ENCODE measurements at places on chromosomes 16 and 17. TPM values are rescaled to one million over a fixed set of nuclear protein-coding genes. Genes with fewer than 3 reads are reported as not detected.

The LYRM1 gene
- 54.7 TPM for total RNA-seq

The PTRH2 gene
- total RNA-seq, result 33.5 TPM

The SOCS1 gene
- 0.17 TPM for total RNA-seq

The SLC16A5 gene
- total RNA-seq, result 5.0 TPM

The IRF8 gene
- 3.5 TPM for total RNA-seq

The CCL1 gene
- not detected for total RNA-seq

The SMIM5 gene
- total RNA-seq, result 0.11 TPM

The ITGAL gene
- under 0.01 TPM for total RNA-seq

The GDPD1 gene
- 1.4 TPM for total RNA-seq

The MMP28 gene
- total RNA-seq, result 0.33 TPM

The SOX9 gene
- not detected for total RNA-seq

The OTOP3 gene
- total RNA-seq, result not detected

The AANAT gene
- 0.09 TPM for total RNA-seq

The CCDC78 gene
- 0.34 TPM for total RNA-seq

The CDH3 gene
- total RNA-seq, result not detected

The OR4D1 gene
- not detected for total RNA-seq

The DNAAF8 gene
- total RNA-seq, result 0.33 TPM

The GNGT2 gene
- total RNA-seq, result 1.6 TPM

The CCT6B gene
- 0.76 TPM for total RNA-seq

The TBX6 gene
- total RNA-seq, result 0.26 TPM

The PDILT gene
- not detected for total RNA-seq

The C16orf54 gene
- total RNA-seq, result not detected

The SYNGR3 gene
- total RNA-seq, result 1.2 TPM

The LRRC46 gene
- total RNA-seq, result not detected

The CFAP119 gene
- total RNA-seq, result 0.54 TPM
